Endothelial cell of umbilical vein (primary cell): ENCODE measurements at places on chromosomes 2 and 18. TPM values are rescaled to one million over a fixed set of nuclear protein-coding genes. Genes with fewer than 3 reads are reported as not detected.

Gene MPP4
- 7.6 and 9.7 TPM in 2 replicates for total RNA-seq

Gene FECH
- 27.9 and 33.3 TPM in 2 replicates for total RNA-seq

Gene PTH2R
- not detected in 2 replicates for total RNA-seq

Gene BIN1
- total RNA-seq = 36.9 and 41.1 TPM in 2 replicates

Gene DHRS9
- 0.32 TPM in 1 of 2 replicates, not detected in the other for total RNA-seq

Gene ITPRIPL1
- 4.6 and 5.8 TPM in 2 replicates for total RNA-seq

Gene FAM228A
- total RNA-seq = 1.00 TPM in 1 of 2 replicates, not detected in the other

Gene NMUR1
- not detected in 2 replicates for total RNA-seq

DNA sequence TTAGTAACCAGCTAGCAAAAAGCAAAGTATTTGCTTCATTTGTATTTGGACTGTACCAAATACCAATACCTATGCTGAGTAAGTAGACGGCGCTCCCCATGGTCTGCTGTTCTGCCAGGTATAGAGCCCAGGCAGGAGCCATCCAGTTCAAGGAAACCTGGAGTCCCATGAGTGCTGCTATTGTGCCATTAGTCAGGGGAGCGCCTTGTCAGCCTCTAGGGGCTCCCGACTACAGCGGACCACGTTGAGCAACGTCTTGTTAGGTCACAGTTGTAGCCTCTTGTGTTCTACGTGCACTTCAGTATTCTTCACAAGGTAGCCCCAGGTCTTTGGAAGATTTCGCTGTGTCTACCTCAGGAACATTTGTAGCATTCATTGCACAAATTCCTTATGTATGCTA is 21.6 kb upstream of the SLC9A2 start:
- no peak for DNase-seq

DNA sequence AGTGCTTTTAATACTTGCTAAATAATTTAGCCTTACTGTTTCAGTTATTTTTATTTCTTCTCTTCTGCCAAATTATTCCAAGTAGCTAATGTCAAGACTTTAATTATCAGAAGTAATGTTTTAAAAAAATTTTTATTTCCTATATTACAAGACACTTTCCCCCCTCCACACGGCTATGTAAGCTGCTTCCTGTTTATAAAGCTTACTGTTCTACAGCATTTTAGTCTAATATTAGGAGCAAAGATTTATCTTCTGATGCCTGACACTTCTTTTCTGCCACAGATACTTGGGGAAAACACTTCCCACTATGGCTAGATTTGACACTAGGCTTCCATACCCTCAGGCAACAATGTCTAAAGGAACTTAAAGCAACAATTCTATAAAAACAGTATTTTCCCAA is 62.3 kb downstream of the ROCK1 start:
- DNase-seq = peak; percentile 69

- peak; percentile 9 for DNase-seq
Measured at GRCh38 chr2:211900000-211900399, 638.6 kb downstream of the ERBB4 start.

DNA sequence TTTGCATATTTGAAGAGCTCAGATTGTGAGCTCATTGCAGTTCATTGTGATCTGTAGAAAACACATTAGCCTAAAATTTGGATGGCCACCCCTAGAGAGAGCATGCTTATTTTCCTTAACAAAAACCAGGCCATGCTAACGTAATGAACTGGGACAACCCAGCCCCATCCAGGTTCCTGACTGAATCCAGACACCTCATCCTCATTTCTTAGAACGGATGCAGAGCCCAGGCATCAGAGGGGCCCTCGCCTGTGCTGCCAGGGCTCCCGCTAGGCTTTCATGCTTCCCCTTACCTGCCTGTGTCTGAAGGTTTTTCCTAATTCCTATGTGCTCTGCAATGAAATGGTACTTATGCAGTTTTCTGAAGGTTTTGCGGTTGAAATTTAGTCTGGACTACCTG is 171.1 kb downstream of the CCDC102B start:
- no peak for DNase-seq

- DNase-seq = no peak
Measured at GRCh38 chr2:171566753-171567152, 44.5 kb downstream of the CYBRD1 start.

DNA sequence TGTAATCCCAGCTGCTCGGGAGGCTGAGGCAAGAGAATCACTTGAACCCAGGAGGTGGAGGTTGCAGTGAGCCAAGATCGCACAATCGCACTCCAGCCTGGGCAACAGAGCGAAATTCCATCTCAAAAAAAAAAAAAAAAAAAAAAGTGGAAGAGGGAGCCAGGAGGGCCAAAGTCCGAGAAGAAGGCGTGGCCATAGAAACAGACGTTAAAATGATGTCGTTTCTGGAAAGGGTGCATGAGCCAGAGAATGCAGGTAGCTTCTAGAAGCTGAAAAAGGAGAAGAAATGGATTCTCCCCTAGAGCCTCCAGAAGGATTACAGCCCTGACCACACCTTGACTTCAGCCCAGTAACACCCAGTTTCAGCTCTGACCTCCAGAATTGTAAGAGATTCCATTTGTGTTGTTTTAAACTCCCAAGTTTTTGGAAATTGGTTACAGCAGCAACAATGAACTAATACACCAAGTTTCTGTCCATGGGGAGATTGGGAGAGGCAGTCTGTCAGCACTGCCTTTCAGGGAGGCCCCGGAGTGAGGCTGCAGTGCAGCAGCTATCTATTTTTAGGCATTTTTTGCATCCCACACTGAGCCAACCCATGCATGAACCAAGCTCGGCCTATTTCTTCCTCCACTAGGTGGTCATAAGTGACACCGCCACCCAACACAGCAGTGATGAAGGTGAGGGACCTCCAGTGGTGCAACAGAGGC is 14.2 kb upstream of the TRAF3IP1 start:
- no peak for DNase-seq

- peak; percentile 84 for DNase-seq
Measured at GRCh38 chr2:162403884-162404283, 60.0 kb downstream of the GCA start.

DNA sequence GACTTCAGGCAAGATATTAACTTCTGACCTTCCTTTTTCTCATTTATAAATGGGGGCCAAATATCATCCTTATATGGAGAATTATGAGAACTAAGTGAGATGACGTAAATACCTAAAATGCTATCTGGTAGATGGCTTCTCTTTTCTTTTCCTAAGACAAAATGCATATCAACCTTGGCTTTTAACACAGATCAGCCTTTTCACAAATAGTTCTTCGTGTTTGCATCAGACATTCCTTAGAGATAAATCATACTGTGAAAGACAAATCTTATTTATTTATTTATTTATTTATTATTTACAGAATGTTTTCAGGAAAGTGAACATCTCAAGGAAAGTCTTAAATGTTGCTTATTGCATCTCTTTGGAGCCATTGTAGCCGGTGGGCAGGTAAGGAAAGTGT is 62.8 kb downstream of the NBEAL1 start:
- no peak for DNase-seq

DNA sequence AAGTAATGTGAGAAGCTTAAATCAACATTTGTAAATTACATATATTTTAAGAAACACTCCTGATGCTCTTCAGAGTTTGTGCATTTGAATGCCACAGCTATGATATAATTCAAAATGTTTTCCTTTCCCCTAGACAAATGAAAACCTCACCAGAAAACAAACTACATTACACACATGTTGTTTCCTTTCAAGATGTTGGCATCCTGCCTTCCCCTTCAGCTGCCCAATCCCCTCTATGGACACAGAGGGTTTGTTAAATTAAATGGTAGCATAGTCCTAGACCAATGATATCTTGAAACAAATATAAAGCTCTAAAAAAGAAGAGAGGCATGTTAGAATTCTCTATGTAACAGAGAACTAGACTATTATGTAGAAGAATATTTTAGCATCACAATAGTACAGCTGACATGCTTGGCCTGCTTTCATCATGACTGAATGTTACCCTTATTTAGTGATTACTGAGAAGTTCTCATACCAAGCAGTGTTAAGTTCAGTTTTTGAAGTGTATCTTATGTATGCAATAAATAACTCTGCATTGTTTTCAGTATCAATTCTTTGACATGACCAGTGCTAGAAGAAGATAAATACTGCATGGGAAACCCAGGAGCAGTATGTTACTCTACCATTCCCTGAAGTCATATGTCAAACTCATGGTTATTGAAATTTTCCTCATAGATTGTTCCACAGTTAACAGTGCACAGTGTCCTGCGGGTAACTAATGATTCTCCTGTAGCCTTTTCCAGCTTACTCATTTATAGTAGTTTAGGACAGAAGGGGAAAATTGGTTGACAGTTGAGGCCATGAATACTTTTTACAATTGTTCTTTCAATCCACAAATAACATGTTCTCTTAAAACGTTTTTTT is 316.3 kb upstream of the KCNJ3 start:
- DNase-seq = no peak

- no peak for DNase-seq
Measured at GRCh38 chr2:235149240-235149659, 197.4 kb downstream of the SH3BP4 start.

DNA sequence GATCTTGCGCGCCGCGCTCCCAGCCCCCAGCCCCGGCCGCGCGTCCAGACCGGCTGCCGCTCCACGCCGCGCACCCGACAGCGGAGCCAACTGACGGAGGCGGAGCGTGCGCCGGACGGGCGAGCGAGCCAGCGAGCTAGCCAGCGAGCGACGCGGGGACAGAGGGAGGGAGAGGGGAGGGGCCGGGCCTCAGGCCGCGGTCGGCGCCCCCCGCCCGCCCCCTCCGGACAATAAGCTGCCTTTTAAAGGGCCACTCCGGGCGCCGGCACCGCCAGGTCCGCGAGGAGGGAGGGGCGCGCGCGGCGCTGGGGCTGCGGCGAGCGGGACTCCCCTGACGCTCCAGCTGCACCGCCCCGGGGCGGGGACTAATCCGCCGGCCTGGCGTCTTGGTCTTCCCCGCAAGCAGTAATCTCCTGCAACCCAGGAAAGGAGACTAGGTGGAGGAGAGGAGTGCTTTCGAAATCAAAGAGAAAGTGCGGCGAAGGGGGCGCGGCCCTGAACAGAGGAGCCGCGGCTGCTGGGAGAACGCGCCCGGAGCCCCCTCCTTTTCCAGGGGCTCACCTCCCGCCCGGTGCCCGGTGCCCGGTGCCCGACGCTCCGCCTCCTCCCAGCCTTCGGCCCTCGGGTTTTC is at the start of gene BIN1:
TSS of gene BIN1 (minus strand) at position 164 of the 631 bp plus-strand sequence. CDS start 211 bp downstream, outside the sequence.
- peak; percentile 93 for DNase-seq

- DNase-seq = peak; percentile 74
Measured at GRCh38 chr2:161206471-161207032, 46.3 kb downstream of the TANK start.

DNA sequence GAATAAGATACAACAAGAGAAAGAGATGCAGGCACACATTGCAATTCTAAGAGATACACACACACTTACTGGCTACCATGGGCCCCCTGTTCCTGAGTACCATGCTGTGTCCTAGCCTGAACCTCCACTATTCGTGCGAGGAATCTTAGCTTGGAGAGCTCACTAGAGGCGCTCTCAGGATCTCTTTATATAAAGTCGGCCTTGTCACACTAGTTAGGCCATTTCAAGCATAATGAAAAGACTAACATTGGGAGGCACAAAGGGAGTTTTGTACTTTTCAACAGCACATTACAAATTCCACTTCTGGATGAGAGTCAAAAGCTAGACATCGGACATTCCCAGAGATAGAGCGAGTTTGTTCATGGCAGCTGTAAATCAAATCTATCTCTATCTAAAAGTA is 365.2 kb downstream of the DSEL start:
- DNase-seq = no peak

- DNase-seq = no peak
Measured at GRCh38 chr2:211816754-211817153, 721.8 kb downstream of the ERBB4 start.

DNA sequence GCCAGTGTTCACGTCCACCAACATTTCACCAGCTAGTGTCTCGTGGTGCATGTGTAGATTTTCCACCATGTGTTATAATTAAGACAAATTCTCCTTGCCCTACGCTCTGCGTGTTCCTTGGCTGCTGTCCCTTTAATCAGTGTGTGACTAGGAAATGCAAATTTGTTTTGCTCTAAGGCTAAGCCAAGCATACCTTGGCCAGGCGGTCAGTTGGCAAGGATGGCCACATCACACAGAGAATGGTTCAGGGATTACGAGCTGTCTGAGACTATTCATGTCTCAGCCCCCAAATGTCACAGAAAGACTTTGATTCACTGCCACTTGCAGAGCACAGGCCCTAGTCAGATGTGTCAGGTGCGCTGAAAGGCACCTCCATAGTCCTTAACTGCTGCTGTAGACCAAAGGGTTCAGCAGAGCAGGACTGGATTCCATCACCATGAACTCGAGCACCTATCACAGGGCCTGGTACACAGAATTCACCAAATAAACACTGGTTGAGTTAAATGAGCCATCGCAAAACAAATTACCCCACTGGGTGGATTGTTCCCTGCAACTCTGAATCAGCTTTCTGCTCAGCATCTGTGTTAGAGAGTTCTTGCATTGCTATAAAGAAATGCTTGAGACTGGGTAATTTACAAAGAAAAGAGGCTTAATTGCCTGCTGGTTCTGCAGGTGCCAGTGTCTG is 128.4 kb downstream of the CABLES1 start:
- DNase-seq = no peak

DNA sequence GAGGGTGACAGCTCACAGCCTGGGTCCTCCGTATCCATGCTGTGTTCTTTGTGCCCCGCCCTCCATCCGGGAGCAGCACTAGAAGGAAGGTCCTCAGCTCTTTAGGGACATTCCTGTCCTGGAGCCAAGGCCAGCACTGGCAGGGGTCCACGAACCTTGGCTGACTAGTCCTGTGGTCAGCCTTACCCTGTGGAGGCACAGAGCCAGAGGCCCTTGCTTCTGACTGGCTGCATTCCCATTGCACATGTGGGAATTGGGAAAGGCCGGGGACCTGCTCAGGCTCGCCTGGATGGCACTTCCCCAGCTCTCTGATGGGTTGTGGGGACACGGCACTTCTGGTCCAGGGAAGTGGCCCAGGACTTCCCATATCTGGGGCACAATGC is 24.9 kb upstream of the RHOB start:
- no peak for DNase-seq

DNA sequence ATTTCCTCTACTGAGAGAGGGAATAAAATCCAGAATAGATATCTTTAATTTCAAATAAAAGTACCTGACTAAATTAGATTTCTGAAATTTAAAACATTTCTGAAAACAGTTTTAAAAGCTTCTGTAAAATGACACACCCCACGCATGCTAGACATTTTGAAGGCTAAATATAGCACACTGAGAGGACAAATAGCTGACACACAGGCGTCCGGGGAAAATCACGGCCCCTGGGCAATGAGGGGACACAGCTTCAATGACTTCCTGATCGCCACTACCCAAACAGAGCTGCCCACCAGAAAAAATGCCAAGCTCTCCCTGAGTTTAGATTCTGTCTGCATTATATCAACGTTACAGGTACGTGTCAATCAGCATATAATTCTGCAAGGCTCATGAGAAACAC is 10.9 kb downstream of the TBC1D8 start:
- no peak for DNase-seq
